ENCODE measurements at places on chromosomes 13 and 19. TPM values are rescaled to one million over a fixed set of nuclear protein-coding genes. Genes with fewer than 3 reads are reported as not detected.

ZNF724 gene
- 5.0 TPM for polyA plus RNA-seq

PRR22 gene
- 5.0 TPM for polyA plus RNA-seq

PLIN4 gene
- 1.5 TPM for polyA plus RNA-seq

P2RY11 gene
- polyA plus RNA-seq: 14.6 TPM

ZNF792 gene
- polyA plus RNA-seq: 7.2 TPM

OVOL3 gene
- not detected for polyA plus RNA-seq

NOTCH3 gene
- 96.0 TPM for polyA plus RNA-seq

ZNF223 gene
- polyA plus RNA-seq: 10.7 TPM

CIC gene
- polyA plus RNA-seq: 44.2 TPM

MEDAG gene
- polyA plus RNA-seq: 1.2 TPM

DNA sequence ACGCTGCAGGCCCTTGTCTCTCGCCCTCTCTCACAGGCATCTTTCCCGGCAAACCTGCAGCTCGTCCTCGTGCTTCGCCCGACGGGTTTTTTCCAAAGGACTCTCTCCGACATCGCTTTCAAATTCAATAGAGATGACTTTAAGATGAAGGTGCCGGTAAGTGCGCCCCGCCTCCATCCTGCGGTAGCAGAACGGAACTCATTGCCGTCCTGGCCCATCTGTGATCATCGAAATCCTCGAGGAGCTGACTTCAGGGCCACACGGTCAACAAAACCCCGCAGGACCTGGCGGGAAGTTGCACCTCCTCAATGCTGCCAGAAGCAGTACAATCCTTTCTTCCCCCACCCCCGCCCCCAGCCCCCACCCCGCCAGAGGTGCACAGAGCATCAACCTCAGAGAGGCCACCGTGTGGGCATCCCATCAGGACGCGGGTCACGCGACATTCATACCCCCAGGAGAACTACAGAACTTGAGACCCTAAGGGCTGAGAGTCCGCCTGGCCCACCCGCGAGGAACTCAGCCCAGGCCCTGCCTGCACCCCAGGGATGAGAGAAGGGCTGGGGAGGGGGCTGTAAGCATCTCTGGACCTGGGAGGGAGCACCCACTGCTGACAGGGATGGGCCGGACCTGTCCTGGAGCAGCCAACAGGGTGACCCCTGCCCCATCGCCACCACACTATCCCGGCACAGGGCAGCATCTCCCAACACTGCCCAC lies 44.9 kb upstream of the F7 start:
- DNase-seq: no peak

DNA sequence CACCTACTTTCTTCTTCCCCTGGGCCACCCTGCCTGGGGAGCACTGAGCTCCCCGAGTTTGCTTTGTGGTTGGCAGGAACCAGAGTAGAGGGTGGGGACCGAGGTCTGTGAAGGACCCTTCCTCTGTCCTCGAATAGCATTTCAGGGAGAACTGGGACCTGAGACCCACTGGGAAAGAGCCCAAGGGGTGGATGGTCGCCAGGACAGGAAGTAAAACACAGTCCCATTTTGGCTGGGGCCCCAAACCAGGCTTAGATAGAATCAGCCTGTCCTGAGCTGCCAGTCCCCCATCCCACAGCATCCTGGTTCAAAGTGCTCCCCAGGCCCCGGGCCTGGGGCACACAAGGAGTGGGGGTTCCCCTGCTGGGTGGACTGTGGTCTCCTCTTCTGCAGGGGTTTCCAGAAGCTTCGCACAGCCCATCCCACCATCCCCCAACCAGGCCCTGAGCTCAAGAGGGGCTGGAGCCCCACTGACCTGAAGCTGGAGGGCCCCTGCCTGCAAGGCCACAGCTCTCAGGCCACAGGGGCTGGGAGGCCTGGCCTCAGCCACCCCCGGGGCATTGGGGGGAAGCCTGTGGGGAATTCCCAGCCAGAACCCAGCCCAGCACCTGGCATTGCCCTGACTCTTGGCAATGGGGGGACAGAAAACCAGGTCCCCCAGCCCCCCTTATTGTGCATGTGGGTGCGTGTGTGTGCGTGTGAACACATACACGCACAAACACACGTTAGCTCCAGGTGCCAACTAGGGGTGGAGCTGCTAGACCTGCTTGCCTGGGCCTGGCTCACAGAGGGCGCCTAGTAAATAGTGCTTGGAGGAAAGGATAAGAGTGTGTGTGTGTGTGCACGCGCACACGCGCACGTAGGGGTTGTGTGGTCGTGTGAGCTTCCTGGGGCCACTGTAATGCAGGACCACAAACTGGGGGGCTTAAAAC lies 995 bp upstream of the MKNK2 start:
- no peak for DNase-seq

DNA sequence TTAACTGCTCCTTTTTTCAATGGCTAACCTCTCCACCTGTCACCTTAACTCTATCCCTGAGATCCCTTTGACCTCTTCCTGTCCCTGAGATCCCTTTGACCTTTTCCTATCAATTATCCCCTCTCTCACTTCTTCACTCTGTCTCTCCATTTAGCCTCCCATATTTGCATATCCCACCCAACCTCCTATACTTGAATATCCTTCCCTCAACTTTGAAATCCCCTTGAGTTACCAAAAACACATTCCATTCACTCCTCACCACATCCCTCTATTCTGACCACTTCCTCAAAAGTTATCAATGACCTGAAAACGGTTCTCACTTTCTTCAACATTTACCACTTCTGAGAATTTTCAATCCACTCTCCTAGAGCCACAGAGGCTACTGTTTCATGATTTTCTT lies 3.0 kb downstream of the MYCBP2 start:
- DNase-seq: no peak

DNA sequence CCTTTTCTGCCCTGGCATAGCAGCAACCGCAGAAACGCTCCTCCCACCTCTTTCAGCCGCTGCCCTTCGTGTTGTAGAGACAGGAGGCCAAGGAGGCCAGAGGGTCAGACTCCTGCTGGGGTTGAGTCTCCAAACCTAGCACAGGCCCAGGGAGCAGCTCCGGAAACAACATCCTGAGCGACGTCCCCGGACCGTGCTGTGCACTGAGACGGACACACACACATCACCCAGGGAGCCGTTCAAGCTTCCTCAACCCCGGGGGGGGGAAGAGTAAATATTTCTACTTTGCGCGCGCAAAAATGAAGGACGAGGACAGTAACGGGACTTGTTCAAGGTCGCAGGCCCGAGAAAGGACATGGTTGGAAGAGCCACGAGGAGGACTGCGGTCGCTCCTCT lies 657 bp downstream of the ZNF550 start:
- no peak for DNase-seq

DNA sequence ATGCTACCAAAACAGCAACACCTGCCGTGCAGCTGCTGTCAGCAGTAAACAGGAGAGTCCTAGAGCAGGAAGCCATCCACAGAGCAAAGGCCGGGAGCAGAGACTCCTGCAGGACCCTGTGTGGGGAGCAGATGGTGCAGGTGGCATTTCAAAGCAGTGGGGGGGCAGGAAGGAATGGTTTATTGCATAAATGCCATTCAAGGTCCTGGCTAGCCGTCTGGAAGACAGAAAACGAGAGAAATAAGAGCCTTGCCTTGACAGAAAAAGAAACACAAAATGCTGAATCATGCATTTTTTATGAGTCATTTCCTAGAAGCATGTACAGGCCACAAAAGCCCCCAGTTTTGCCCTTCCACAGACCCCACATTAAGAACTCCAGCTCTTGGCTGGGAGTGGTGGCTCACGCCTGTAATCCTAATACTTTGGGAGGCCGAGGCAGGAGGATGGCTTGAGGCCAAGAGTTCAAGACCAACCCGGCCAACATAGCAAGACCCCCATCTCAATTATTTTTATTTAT lies 5.4 kb downstream of the RSPH6A start:
- no peak for DNase-seq

DNA sequence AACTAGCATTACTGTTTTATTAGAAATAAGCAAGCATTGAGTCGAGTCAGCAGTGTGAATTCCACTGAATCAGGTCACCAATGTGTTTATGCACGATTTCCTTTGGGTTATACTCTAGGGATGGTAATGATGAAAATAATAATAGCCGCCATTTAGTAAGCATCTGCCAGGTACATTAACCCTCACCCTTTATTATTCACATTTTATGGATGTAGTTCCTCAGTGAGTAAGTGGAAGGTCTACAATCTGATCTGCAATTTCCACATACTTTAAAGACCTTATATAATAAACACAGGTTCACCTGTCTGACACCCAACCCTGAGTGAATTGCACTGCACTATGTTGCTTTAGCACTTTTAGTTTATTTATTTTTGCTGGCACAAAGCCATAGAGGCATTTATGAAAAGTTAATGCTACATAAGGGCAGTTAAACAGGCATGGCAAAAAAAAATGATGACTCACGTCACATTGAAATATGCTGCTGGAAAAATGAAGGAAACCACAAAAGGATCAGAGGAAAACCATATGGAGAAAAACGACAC lies 122.4 kb downstream of the TRPC4 start:
- no peak for DNase-seq

- no peak for DNase-seq
These were observed 64.7 kb upstream of the STARD13 start for GRCh38 chr13:33349986-33350826.

DNA sequence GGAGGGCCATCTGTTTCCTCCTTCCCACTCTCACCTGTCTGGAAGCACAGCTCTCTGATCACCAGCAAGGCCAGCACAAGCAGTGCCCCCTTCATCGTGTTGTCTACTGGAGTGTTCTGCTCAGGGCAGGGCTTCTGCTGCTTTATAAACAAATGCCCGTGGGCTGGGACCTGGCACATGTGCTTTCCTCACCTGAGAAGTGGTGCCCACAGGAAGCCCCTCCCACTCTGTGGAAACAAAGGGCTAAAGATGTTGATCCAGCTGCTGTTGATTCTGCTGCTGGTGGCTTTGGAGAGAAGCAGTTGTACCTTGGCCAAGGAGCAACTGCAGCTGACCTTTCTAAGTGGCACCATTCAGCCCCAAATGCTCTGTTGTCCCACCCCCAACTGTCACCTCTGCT lies 26.4 kb upstream of the ZNF181 start:
- no peak for DNase-seq

DNA sequence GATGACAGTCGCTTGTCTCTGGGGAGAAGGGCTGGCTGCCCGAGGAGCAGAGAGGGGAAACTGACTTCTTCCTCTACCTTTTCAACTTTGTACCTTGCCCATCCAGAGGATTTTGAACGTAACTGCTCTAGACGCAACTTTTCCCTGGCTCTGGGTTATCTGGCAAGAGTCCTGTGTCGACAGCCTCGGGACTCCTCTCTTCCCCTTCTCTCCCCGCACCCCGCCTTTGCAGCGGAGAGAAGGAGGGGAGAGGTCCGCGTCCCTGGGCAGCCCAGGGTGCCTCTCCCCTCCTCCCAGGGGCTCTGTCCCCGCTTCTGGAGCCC lies 574 bp downstream of the SH3GL1 start:
- DNase-seq: no peak

DNA sequence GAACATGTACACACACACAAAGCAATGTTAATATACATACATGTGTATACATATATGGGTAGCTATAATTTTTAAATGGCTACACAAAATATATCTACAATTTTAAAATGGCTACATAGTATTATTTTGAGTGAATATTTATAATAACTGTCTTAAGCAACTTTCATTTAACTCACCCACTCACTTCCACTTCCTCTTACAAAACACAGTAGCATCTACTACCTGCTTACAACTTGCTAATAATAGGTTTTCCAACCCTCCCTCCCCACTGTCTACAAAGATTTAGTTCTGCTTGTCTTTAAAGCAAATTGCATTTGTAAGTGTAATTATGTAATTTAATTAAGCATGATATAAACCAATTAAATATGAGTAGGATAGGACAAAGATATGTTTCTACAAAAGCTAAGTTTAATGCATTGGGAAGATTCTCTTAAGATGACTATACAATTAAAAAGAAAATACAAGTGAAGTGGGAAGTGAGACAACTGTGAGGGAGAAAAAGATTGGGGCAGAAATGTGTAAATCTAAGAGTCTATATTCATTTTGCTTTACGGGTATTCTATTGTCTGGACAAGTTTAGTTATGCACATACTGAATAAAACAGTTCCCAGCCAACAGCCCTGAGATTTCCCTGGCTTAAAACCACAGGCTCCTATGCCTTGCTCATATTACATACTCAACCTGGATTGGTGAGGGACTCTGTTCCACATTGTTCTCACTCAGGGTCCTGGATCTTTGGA lies 583.1 kb downstream of the EFNB2 start:
- DNase-seq: no peak

DNA sequence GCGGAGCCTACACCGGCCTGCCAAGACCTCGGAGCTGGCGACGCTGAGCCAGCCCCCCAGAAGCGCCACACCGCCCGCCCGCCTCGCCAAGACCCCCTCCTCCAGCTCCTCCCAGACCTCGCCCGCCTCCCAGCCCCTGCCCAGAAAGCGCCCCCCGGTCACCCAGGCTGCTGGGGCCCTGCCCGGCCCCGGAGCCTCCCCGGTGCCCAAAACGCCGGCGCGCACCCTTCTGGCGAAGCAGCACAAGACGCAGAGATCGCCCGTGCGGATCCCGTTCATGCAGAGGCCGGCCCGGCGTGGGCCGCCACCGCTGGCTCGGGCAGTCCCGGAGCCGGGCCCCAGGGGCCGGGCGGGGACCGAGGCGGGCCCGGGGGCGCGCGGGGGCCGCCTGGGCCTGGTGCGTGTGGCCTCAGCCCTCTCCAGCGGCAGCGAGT lies 10.2 kb downstream of the C19orf25 start:
- no peak for DNase-seq

DNA sequence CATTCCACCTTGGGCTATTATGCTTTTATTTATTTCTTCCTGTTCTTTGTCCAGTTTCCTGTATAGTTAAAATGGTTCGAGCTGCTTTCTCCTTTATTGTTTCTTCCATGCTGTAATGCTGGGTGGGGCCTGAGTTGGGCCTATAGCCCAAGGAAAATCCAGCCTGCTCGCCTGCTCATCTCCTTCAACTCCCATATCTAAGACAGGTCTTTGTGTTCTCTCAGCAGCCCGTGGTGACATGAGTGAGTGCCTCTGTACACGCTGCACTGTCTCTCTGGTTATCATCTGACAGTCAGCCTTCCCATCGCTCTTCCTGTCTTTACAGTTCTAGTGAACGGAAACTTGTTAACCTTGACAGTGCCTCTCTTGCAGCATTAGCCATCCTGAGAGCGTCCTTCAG lies 221.9 kb upstream of the SLC10A2 start:
- no peak for DNase-seq

- no peak for DNase-seq
These were observed 1487.0 kb upstream of the SLC10A2 start for GRCh38 chr13:104553186-104553585.

- DNase-seq: no peak
These were observed 1.9 kb downstream of the RETN start for GRCh38 chr19:7670790-7671189.

- DNase-seq: no peak
These were observed 7.4 kb downstream of the DCUN1D2 start for GRCh38 chr13:113483081-113483480.
